ENCODE measurements at places on chromosomes 5 and 9.
A peak's percentile ranks its signal among the peaks of the same experiment; 100 is the strongest.

- DNase-seq: peak; percentile 89
Observed at GRCh38 chr5:10563945-10564837, at the start of gene ANKRD33B. Gene ANKRD33B (plus strand): TSS chr5:10564070. CDS start chr5:10564468, 398 bp downstream.

- DNase-seq: peak; percentile 57
Observed at GRCh38 chr9:33817327-33818166, 587 bp downstream of the UBE2R2 start.

GRCh38 chr5:135344349-135344748, 54.7 kb downstream of the MACROH2A1 start:
- DNase-seq: no peak

DNA sequence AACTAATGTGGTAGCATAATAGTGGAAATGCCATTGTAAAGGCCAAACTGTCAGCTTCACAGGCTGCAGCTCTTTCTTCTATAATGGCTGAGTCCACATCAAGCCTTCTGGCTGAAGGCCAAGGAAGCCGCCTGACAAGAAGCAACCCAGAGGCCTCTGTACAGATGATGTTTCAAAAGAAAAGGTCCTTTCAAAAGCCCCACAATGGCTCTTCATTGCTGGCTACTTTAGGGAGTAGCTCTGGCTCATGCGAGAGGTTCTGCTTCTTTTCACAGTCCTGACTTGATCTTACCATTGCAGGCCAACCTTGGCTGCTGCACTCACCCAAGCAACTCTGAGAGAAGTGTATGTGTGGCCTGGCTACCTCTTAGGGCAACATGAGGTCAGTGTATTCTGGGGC, 54.5 kb upstream of the EQTN start:
- DNase-seq: no peak

DNA sequence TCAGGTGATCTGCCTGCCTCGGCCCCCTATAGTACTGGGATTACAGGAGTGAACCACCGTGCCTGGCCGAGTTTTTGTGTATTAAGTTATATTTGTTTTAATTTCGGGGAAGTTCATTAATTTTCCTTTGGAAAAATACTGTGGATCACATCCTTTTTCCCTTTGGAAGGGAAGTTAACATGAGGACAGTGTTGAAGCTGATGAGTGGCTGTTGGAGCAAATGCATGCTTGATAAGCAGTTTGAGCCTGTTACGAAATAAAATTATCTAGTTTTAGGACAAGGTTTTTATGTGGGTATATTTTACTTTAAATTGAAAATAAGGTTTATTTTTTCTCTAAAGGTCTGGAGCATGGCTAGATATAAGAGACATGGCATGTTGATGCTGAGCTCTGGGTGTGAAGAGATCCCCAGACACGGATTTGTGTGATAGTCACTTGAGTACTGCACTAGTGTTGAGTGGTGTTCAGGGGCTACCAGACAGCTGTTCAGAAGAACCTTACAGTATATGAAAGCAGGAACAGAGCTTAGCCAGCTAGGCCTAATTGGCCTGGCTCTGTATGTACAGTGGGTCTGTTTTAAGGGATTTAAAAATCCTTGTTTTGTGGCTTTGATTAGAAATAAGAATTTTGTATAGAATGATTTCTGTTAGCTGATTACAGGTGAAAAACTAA, 17.4 kb downstream of the LMNB1 start:
- DNase-seq: no peak

DNA sequence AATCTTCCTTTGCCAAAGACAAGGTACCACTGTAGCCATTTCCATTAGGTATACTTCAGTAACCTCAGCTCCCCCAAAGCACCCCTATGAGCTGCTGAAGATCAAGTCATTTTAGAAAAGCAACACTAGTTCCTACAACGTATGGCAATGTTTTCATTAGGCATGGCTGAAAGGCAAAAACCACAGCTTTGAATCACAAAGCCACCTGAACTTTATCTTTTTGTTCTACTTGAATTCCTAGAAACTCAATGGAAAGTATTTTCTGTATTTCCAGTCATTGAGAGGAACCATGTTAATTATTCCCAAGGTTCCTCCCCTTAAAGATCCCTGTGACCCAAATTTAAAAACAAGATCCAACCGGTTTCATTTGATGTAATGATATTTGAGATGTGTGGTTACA, 152.1 kb downstream of the EFNA5 start:
- DNase-seq: no peak

- DNase-seq: peak; percentile 1
Observed at GRCh38 chr5:110088676-110089436, 399.1 kb downstream of the MAN2A1 start.

GRCh38 chr5:180821538-180821937, 18.9 kb upstream of the MGAT1 start:
- DNase-seq: no peak

DNA sequence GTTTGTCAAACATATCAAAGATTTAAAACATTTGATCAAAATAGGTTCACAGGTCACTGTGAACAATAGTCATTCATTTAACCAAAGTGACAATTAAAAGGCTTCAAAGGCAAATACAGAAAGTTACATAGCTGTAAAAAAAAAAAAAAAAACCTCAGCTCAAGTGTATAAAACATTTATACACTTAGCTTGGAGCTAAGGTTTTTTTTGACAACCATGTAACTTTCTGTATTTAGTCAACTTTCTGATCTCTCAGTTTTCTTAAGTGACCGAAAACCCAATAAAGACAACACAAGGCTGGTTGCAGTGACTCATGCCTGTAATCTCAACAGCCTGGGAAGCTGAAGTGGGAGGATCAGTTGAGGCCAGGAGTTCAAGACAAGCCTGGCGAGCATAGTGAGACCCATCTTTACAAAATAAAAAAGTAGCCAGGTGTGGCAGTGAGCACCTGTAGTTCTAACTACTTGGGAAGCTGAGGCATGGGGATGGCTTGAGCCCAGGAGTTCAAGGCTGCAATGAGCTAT, 16.4 kb upstream of the UBTD2 start:
- no peak for DNase-seq

DNA sequence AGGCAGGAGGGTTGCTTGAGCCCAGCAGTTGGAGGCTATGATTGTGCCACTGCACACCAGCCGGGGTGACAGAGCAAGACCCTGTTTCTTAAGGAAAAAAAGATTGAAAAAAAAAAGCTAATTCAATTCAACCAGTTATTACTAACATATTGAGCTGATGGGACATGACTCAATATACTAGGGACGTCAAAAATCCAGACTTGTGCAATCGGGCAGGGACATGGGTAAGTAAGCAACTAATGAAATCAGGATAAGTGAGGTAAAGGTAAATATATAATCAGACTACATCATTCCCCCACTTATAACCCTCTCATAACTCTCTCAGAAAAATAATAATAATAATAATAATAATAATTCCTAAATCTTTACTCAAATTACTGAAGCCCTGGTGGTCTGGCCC, 975 bp upstream of the HAVCR1 start:
- DNase-seq: no peak

GRCh38 chr5:16916262-16916878, 19.7 kb downstream of the MYO10 start:
- DNase-seq: no peak

GRCh38 chr5:1401536-1402138, 43.6 kb downstream of the SLC6A3 start:
- no peak for DNase-seq

Data from activated CD4-positive, alpha-beta T cell treated with anti-CD3 and anti-CD28 coated beads, Interleukin-2, Interleukin-6, amounts not matched to agents 100 ng/mL and 50 ng/mL, durations not matched to agents 16 hours and 8 hours (primary cell).